ENCODE measurements at places on chromosomes 6 and 20.

DNA sequence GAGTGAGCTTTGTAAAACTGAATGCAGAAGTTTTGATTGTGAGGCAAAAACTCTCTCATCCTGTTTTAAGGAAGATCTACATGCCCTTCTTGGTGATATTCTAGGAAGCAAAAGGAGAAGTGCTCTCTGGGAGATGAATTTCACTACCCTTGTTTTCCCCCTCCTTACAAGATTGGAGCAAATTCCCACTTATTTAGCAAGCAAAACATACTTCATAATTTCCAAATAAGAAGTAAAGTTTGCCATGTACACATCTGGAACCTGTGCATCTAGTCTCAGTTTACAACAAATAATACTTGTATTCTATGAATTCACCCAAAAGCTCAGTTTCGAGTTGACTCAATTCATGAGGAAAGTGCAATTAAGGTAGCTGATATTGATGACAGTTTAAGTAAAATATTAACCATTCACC, 27.6 kb upstream of the IFNGR1 start:
- no peak for DNase-seq

- no peak for DNase-seq
Measured at GRCh38 chr20:39702701-39703349, 740.7 kb downstream of the DHX35 start.

DNA sequence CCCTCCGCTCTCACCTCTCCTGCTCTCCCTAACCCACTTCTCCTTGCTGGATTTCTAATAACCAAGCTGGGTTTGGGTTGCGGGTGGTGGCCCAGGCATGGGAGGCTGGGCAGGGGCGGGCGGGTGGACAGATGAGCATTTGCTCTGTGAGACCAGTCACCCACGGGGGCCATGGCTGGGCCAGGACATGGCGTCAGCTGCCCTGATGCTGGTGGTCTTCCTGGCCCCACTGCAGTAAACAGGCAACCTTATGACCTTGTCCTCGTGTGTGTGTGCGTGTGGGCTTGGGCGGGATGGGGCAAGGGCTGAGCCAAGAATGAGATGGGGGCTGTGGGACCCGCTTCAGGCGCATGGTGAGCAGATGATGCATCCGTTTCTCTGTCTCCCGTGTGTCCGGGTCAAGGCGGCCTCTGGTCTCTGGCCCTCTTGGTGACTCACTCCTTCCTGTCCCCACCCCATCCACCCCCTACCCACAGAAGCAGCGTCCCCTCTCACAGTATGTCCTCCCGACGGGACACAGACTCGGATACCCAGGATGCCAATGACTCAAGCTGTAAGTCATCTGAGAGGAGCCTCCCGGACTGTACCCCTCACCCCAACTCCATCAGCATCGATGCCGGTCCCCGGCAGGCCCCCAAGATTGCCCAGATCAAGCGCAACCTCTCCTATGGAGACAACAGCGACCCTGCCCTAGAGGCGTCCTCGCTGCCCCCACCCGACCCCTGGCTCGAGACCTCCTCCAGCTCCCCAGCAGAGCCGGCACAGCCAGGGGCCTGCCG, 41.4 kb upstream of the MYL9 start:
- DNase-seq = no peak

GRCh38 chr20:58243653-58244410, 15.4 kb upstream of the ANKRD60 start:
- DNase-seq = no peak

All from putamen (tissue), 1 donor.